Activated T-helper 2 cell treated with anti-CD3 and anti-CD28 coated beads, Interferon-gamma antibody, Interleukin-2, Interleukin-4, amounts not matched to agents 10 μg/mL and 5 μg/mL and 100 μg/mL, durations not matched to agents 14 hours and 24 hours and 36 hours (primary cell): ENCODE measurements at places on chromosomes 13 and 19. TPM values are rescaled to one million over a fixed set of nuclear protein-coding genes. Genes with fewer than 3 reads are reported as not detected.

C19orf33 gene
- total RNA-seq = 2.0 TPM in 1 of 2 replicates, not detected in the other

ARL11 gene
- 0.89 and 1.0 TPM in 2 replicates for total RNA-seq

C13orf46 gene
- total RNA-seq = 0.16 and 0.27 TPM in 2 replicates

LGALS14 gene
- total RNA-seq = not detected in 2 replicates

GRCh38 chr13:95253033-95253432, 48.2 kb downstream of the ABCC4 start:
- DNase-seq = no peak

DNA sequence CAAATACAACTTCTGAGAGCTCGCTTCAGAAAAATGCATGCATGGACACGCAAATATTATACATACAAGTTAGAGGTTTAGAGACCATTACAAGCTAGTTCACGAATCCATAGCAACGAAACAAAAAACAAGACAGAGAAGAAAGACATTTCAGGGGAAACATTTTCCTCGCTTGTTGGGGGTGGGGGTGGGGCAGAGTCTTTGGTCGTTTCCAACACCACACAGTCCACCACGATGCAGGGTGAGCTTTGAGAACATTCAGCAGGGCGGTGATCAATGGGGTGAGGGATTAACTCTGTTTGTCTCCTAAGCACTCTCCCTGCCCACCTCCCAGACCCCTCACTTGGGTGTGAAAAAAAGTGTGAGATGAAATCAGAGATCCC, 651 bp downstream of the OXGR1 start:
- no peak for DNase-seq

ZNF586 gene
- total RNA-seq = 11.4 and 13.4 TPM in 2 replicates

DNA sequence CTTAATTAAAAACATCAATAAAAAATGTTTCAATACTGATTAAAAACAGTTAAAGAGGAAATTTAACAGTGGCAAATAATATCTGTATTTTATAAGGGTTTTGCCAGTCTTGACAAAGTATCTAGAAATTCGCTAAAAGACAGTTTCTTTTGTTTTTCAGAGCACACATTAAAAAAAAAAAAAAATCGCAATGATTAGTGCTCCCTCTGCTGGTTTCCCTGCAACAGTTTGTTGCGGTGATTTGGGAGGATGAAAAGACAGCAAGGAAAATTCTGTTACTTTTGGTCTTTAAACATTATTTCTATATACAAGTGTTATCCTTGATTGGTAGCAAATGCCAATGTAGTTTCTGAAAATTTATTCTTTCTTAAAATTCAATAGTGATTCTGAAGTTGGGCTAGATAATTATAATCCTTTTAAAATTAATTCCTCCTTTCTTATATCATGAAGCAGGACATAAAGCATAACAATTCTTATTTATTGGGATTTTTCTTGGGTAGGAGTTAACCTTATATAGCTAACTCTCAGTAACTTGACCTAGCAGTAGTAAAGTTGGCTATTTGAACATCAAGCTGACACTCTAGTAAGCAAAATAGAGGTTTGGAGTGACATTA, 23.1 kb upstream of the SPRY2 start:
- DNase-seq = no peak

SIGLEC9 gene
- total RNA-seq = 0.18 TPM in 1 of 2 replicates, not detected in the other

- DNase-seq = no peak
Observed at GRCh38 chr13:28684257-28684656, 25.3 kb downstream of the POMP start.

- DNase-seq = peak; percentile 29
Observed at GRCh38 chr19:12156223-12157058, at the start of gene ZNF625. TSS of gene ZNF625 (minus strand) at chr19:12156734. CDS start at chr19:12156558, 176 bp downstream.

GRCh38 chr13:27117158-27117557, 54.5 kb downstream of the USP12 start:
- no peak for DNase-seq

DNA sequence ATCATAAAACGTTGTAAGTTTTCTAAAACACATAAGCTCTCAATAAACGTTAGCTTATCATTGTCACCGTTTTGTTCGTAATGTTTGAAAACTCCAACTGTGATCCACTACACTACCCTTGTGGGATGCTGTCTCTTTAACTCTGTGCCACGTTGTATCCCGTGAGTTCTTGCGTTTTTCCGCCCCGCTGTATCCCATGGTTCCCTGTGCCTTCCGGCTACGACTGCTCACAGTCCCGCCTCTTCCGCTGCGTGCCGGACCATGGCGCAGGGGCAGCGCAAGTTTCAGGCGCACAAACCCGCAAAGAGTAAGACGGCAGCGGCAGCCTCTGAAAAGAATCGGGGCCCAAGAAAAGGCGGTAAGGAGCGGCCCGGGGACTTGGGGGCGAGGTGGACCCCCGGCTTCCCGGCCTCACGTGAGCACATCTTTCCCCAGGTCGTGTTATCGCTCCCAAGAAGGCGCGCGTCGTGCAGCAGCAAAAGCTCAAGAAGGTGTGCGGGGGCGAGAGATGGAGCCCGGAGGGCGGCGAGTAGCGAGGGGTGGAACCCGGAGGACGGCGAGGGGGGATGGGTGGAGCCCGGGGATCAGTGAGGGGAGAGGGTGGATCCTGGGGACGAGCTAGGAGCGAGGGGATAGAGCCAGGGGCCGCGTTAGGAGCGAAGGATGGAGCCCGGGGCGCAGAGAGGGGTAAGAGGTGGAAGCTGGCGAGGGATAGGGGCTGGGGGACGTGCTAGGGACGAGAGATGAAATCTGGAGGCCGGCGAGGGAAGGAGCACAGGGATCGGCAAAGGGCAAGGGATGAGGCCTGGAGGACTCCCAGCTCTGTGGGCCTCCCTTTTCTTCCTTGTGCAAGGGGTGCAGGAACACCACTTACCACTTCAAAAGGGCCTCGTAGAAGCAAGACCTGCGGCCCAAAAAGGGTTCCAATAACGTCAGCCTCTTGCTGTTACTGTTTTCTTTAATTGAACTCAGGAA, at the start of gene C19orf53:
TSS of gene C19orf53 (plus strand) at position 240 of the 975 bp plus-strand sequence. CDS start at position 262, 22 bp downstream.
- DNase-seq = peak; percentile 87

DNA sequence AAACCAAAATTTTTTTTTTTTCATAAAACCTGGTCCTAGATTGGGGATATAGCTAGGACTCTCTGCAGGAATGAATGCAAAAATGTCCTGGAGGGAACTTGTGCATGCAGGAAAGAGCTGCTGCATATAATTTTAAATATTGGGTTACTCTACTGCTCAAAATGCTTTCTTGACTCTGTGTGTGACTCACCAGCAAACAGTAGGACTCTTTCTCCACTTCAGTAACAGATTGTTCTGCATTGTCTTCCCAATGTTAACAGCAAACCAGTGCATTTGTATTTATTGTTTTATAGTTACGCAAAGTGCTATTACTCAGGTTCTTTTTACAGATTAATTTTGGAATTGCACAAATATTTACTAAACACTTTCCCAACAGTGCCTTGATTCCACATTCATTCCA, 163.7 kb upstream of the KL start:
- DNase-seq = no peak

PSG1 gene
- total RNA-seq = not detected in 2 replicates

DNA sequence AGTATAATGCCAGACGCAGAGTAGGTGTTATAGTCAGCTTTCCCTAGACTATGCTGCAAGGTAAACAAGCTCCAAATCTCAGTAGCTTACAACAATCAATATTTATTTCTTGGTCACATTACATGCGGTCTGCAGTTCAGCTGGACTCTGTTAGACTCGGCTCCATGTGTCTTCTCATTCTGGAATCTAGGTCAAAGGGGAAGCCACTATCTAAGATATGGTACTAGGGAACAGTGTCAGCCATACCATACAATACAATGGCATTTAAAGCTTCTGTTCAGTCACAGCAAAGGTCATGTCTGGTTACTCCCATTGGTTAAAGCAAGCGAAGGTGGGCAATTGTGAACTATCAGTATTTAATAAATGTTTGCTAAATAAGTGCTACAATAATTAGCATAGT, 65.3 kb upstream of the SERTM1 start:
- DNase-seq = no peak

IGFL4 gene
- not detected in 2 replicates for total RNA-seq

FREM2 gene
- total RNA-seq = 0.37 and 0.39 TPM in 2 replicates

- no peak for DNase-seq
Observed at GRCh38 chr19:43338530-43338929, 15.0 kb upstream of the CD177 start.

DNA sequence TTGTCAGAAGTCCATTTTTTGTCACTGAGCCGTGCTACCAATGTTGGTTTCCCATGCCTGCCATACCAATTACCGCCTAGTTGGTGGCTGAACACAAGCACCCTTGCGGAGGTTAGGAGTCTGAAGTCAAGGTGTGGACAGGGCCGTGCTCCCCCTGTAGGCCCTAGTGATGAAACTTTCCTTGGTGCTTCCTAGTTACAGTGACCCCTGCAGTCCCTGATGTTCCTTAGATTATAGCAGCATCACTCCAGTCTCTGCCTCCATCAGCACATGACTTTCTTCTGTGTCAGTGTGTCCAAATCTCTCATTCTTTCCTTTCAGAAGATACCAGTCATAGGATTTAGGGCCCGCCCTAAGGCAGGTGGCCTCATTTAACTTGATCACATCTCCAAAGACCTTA, 99.0 kb downstream of the MYO16 start:
- DNase-seq = no peak

- DNase-seq = no peak
Observed at GRCh38 chr19:46056536-46056935, 15.7 kb upstream of the IGFL4 start.

ZNF610 gene
- 0.50 and 1.1 TPM in 2 replicates for total RNA-seq

DNA sequence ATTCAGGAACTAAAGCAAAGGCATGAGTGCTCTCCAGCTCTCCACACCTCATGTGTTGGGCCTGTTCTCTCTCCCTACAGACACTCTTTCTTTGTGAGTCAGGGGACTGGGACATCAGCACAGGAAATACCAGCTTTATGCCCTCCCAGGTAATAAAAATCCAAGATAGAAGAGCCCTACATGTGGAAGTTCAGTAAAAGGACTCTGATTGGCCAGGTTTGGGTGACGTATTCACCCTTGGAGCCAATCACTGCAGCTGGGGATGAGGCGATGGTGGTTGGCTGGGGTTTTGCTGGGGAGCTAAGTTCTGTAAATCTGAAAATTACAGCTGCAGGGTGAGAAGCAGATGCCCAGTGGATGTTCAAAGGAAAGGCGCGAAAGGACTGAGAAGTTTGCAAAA, 32.5 kb downstream of the CCDC70 start:
- DNase-seq = no peak

- no peak for DNase-seq
Observed at GRCh38 chr19:19486343-19487076, 28.8 kb downstream of the TSSK6 start.

DNA sequence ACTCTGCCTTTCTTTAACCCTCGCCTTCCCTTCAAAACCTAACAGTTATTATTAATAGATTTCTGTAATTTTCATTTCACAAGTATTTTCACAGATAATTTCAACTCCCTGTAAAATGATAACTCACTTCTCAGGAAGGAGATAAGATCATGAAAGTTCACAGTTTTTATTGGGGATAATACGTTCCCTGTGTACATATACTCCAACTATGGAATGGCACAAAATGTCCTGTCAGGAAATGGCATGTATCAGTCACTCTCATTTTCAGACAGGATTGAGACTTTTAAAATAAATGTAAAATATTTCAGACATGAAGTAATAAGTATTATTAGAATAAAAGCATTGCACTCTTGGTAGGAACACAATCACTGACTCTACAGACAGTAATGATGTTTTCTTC, 932 bp upstream of the TRAPPC2B start:
- no peak for DNase-seq

DNA sequence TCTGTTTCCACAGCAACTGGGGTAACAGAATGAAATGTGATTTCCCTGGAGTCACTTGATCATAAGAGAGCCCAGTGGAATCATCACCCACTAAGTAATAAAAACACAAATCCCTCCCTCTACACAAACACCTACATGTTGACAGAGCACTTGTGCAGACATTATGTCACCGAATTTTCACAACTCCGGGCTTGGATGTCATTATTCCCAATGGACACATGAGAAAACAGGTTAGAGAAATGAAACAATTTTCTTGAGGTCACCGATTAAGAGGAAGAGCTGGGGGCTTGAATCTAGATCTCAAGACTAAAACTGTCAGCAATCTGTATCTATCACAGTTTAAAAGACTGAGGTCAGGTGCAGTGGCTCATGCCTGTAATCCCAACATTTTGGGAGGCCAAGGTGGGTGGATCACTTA, 3.1 kb downstream of the XRCC1 start:
- DNase-seq = no peak

SULT2B1 gene
- total RNA-seq = not detected in 2 replicates

KIR3DL1 gene
- not detected in 2 replicates for total RNA-seq

ZNF723 gene
- not detected in 2 replicates for total RNA-seq

ZNF541 gene
- total RNA-seq = 0.09 and 0.46 TPM in 2 replicates

DNA sequence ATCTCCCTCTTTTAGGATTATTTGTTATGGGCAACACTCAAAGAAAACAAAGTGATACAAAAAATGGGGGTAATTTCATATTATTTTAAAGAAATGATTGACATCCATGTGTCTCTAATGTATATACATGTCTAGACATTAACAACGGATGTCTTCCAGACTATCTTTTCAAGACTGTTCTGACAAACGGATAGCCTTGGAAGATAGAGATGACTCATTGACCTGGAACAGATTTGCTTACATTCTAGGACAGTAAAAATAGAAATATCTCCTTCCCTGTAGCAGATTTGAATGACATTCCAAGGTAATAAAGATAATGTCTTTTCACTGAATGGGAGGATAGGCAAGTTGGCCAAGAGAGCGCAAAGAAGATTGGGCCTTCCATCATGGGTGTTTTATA, 26.2 kb upstream of the SLITRK6 start:
- DNase-seq = no peak

GRCh38 chr13:36154567-36155291, 23.5 kb upstream of the DCLK1 start:
- DNase-seq = no peak

DNA sequence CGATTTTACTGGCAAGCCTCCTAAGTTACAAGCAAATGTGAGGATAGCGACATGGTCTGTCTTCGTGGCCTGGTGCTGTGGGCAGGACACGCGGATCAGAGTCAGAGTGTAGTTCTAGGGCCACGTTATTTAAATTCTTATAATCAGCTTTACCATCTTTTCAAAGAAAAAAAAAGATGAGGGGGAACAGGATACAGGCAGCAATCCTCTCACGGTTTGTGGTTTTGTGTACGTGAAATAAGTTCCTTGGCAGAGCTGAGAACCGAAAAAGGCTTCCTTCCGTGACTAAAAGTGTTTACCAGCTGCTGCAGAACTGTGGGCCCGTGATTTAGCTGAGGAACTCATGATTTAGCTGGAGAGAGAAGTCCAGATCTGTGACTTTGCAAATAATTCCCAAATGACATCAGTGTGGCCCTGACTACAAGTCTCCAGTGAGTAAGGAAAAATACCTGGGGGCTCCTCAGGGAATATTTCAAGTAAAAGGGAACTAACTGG, 27.2 kb downstream of the RCBTB2 start:
- DNase-seq = peak; percentile 64

DNA sequence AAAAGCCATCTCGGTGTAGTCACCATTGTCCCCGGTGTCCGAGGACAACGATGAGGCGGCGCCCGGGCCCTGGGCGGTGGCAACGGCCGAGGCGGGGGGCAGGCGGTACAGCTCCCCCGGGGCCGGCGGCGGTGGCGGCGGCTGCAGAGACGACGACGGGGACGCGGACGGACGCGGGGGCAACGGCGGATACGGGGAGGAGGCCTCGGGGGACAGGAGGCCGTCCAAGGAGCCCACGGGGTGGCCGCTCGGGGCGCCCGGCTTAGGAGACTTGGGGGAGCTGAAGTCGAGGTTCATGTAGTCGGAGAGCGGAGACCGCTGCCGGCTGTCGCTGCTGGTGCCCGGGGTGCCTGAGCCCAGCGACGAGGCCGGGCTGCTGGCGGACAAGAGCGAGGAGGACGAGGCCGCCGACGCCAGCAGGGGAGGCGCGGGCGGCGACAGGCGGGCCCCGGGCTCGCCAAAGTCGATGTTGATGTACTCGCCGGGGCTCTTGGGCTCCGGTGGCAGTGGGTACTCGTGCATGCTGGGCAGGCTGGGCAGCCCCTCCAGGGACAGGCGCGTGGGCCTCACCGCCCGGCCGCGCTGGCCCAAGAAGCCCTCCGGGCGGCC, 3.5 kb downstream of the IRS2 start:
- DNase-seq = no peak

ZNF613 gene
- 3.6 and 3.8 TPM in 2 replicates for total RNA-seq
